ENCODE measurements at places on chromosomes 2 and 18.

DNA sequence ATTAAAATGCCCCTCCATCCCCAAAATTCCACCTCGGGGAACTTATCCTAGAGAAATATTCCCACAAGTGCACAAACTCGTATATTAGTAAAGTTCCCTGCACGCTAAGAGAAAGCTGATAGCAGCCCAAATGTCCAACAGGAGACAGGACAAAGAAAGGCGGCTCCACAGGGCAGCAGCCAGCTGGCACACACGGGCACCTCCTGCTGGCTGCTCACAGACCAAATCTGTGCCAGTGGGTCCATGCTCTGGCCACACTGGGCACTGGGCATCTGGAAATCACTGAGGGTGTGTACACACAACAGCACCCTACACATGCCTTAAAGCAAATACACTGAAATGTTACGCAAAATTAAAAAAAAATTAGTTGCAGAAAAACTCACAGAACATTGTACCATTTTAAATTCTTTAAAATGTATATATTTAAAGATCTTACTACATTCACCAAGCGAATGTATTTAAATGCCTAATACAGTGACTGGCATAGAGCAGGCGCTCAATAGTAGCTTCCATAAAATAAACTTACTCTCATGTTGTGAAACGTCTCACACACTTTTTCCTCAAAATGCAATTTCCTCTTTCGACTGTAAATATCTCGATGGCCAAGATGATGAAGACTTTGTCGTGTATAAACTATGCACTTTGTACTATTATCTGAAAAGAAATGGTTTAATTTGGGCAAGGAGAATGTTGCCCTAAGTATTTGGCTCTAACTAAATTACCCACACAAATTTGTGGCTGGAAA, 19.4 kb downstream of the ZNF516 start:
- no peak for DNase-seq

DNA sequence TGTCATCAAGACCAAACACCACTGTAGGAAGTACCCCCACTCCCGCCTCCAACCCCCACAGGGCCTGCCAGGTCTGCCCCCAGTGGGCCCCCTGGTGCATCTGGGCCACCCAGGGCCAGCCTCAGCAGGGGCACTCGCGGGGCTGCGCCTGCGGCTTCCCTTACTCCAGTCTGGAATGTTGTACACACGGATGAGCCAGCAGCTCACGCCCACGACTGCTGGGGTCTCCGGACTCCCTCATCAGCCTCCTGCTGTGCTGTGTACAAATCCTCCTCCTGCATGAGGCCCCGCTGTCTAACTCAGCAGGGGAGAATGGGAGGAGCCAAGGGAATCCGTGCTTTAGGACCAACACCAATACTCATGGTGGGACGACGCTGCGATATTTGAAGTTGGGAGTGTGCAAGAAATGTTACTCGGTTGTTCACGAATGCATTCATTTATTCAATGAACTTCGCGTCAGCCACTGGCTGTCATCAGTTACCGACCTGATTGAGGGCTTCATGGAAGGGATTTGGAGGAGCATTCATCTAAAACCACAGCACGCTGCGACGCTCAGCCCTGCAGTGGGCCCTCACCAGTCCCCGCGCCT, 654 bp upstream of the ASB1 start:
- peak; percentile 65 for DNase-seq

DNA sequence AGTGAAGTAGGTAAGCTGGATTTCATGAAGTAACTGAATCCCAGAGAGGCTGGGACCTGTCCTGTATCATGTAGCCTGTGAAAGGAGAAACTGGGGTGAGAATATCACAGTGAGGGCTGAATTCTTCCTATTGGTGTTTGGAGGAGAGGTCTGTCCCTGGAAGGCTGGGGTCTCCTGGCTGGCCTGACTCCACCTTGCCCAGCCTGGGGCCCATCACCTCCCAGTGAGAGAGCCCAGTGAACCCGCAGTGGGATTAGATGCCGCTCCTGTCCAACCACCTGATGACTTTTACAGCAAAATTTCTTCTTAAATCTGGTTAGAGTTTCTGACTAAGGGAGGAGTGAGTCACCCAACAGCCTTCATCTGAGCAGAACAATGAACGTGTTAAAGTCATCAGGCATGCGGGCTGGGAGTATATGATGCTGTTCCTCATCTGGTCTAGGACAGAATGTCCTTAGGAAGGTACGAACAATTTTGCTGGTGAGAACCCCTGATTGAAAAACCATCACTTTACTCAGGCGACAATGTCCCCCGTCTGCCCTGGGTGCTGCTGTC, 152.9 kb downstream of the LPIN1 start:
- DNase-seq, result no peak

DNA sequence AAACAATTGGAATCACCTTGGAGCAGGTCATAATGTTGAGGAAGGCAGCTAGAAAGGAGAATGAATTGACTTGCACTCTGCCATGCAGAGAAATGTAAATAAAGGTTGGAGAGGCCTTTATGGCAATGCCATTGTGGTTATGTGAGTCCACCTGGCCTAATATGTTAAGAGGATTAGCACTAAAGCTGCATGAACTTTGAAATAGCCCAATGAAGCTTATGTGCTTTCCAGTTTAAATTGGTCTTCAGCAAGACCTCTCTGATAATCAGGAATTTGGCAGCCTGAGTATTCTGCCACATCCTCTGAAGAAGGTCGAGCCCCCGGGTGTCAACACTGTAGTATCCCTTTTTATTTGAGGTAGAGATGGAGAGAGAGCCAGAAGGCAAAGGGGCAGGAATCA, 464.9 kb downstream of the CDH2 start:
- DNase-seq, result no peak

DNA sequence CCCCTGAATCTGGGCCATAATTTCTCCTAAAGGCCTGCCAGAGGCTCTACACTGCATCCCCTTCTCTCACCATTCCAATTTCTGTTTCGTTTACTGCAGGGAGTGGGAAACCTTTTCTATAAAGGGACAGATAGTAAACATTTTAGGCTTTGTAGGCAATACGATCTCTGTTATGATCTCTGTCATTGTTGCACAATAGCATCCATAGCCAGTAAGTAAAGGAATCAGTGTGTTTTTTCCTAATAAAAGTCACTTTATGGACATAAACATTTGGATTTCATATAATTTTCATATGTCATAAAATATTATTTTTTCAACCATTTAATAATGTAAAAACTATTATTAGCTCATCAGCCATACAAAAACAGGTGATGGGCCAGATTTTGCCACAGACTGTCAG, 531.7 kb downstream of the DSC3 start:
- DNase-seq, result no peak

DNA sequence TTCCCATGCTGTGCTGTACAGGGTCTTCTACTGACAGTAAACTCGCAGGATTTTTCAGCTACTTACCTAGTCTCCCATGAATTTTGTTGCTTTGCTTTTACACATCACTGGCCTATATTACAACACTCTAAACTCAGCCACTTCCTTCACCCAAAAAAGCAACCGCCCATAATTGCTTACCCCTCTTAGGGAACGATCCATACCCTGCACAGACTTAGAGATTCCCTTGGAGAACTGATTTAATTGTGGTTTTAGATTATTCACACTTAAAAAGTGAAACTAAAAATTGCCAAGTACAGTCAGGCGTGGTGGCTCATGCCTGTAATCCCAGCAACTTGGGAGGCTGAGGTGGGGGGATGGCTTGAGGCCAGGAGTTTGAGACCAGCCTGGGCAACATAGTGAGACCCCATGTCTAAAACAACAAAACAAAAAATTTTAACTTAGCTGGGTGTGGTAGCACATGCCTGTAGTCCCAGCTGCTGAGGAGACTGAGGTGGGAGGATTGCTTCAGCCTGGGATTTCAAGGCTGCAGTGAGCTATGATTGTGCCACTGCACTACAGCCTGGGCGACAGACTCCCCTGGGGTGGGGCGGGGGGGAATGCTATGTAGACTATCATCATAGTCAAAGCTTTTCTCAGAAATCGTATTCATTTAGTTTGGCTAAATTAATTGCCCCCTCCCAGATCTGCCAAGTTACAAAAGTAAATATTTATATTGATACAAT, 19.3 kb downstream of the MRPL30 start:
- DNase-seq, result no peak

DNA sequence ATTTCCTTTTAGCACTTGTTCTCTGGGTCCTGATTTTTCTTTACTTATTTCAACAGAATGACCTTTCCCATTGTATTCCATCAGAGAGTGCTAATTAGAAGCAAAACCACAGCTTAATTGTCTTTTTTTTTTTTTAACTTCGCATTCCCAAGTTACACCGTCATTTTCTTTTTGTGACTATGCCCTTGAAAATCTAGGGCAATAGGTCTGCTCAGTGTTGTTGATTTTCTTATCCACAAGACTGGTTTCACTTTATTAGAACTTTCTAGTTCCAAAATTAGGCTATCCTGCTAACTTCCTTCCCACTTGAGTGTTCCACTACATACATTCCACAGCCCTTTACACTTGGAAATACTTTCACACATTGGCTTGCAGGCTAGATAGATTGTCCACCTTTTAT, 18.7 kb upstream of the ADAM17 start:
- no peak for DNase-seq

GRCh38 chr18:75809926-75810255, 382.4 kb upstream of the SMIM21 start:
- DNase-seq, result no peak

DNA sequence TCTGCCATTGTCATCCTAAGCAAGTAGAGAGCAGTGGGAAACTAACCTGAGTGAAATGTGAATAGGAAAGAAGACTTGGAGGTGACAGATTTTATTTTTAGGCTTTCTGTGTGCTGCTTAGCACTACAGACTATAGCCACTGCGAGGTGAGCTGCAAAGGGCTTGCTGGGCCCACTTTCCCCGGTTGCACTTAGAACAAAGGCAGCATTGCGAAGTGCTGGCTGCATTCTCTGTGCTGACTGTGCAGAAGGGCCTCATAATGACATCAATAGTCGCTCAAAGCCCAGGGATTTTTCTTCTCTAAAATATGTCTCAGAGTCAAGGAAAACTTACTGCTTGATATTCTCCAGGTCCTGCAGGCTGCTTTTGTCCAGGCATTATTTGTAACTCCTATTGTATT, 592.1 kb downstream of the TDRD15 start:
- no peak for DNase-seq

- no peak for DNase-seq
Observed at GRCh38 chr18:3874125-3874524, 424.2 kb downstream of the TGIF1 start.

GRCh38 chr2:180992994-180993393, 12.6 kb downstream of the UBE2E3 start:
- no peak for DNase-seq

DNA sequence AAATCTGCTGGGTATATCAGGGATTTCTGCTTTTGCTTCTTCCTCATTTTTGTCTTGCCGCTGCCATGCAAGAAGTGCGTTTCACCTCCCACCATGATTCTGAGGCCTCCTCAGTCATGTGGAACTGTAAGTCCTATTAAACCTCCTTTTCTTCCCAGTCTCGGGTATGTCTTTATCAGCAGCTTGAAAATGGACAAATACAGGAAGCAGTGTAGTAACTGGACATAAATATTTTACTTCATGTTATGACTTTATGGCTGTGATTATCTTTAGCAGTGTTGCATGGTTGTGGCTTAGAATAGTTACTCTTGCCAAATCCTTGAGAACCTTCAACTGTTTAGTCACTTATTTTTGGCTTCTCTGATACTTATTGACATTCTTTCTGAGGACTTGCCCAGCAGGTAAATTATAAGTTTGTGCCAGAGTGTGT, 66.2 kb upstream of the DLX2 start:
- DNase-seq, result no peak

DNA sequence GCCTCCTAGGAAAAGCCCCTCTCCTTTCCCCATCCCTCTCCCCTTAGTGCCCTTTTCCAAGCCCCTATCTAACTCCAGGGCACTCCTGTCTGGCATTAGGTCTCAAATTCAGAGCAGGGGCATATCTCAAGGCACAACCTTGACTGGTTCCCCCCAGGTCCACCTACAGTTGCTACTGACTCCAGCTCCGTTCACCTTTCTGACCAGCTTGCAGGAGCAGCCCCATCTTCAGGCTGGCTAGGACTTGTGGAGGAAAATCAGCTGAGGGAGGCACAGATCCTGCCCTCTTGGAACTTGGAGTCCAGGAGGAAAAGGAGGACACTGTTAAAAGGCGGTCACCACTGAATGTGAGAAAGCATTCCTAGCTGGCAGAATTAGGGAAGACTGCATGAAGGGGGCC, 152.4 kb downstream of the ZFP36L2 start:
- DNase-seq, result no peak

DNA sequence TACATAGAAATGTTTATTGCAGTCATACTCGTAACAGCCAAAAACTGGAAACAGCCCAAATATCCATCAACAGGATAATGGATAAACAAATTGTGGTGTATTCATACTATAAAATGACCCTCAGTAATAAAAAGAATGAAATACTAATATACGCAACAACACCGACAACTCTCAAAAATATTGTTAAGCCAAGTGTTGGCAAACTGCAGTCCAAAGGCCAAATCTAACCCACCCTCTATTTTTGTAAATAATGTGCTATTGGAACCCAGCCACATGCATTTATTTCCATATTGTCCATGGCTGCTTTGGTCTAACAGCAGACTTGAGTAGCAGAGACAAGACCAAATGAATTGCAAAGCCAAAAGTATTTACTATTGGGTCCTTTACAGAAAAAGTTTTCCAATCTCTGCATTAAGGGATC, 151.0 kb downstream of the MREG start:
- DNase-seq, result no peak

DNA sequence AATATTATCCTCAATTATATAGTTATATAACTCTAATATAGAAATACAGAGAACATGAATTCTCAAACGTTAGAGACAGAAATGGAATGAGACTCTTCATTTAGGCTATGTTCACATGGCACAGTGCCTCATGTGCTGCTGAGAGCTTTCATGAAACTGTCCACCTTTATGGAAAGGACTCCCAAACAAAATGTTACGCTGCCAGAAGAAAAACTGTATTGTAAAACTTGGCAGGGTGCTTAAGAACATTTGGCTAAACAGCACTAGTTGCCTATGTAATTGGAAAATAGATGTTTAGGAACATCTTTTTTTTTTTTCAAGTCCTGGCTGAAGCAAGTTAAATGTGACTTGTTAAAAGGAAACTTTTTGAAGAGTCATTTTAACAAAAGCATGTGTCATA, 396.0 kb downstream of the ERBB4 start:
- DNase-seq, result no peak

GRCh38 chr18:25503567-25504081, 151.7 kb upstream of the ZNF521 start:
- DNase-seq, result no peak

DNA sequence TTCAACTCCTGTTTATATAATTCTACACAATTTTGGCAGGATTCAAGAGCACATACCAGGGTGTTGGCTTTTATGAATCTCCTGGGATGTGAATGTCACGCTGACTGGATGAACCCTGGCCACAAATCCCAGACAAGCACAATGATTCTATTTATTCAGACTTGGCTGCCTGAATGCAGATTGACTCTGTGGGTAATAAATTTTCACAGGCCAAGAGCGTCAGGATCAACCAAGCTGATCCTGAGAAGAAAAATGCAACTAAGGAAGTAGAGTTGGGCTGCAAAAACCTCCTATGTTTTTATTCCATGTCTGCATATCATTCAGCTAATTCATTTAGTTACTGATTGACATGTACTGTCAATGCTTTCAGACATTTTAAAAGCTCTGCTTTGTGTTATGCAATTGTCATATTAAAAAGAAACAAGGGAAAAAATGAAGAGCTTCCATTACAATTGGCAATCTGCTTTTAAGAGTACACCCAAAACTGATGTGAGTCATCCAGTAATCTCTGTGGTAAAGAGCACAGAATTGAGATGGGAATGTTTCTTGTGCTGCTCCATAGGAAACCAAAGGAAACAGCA, 173.0 kb upstream of the REV1 start:
- no peak for DNase-seq
